ENCODE measurements at places on chromosomes 3 and 15.

DNA sequence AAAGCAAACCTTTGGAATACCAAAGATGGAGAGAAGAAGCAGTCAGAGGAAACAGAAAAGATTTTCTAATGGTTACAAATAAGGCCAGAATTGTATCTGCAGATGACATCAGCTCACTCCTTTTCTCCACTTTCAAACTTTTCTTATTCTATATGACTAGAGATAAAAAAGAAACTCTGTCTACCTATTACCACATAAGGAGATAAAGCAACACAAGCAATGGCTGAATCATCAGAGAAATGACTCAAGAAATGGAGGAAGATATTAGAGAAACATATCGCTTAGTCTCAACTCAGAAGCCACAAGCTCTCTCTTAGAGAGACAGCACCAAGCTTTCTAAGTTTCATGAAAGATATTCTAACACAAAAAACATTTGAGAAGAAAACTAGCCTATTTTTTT, 784.0 kb downstream of the ZPLD1 start:
- no peak for DNase-seq

- DNase-seq = no peak
Observed at GRCh38 chr3:177045767-177046166, 151.5 kb downstream of the TBL1XR1 start.

GRCh38 chr3:9111866-9112265, 137.6 kb downstream of the SRGAP3 start:
- DNase-seq = peak; percentile 30

- DNase-seq = no peak
Observed at GRCh38 chr15:98884894-98885293, 122.7 kb downstream of the PGPEP1L start.

- no peak for DNase-seq
Observed at GRCh38 chr15:38048001-38048455, 113.6 kb downstream of the TMCO5A start.

DNA sequence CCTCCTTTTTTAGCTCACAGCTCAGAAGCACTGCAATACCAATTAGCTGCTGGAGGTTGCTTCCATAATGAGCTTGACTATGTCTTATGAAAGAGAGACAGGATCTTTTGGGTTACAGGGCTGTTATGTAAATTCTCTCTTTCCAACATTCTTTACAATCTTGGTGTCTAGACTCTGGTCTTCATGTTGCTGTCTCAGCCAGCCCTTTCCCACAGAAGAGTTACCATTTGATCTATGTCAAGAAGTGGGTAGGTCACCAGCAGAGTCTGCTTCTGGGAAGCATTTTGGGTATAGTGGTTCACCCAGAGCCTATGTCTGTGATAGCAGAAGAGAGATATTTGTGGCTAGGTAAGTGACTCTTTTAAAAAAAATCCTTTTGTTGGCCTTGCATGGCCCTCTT, 234.5 kb downstream of the SATB1 start:
- DNase-seq = peak; percentile 20

GRCh38 chr15:100735129-100736053, 133.0 kb downstream of the ASB7 start:
- no peak for DNase-seq

- DNase-seq = no peak
Observed at GRCh38 chr15:42182328-42182886, 25.7 kb downstream of the VPS39 start.

GRCh38 chr15:87846746-87847145, 409.8 kb downstream of the NTRK3 start:
- no peak for DNase-seq

DNA sequence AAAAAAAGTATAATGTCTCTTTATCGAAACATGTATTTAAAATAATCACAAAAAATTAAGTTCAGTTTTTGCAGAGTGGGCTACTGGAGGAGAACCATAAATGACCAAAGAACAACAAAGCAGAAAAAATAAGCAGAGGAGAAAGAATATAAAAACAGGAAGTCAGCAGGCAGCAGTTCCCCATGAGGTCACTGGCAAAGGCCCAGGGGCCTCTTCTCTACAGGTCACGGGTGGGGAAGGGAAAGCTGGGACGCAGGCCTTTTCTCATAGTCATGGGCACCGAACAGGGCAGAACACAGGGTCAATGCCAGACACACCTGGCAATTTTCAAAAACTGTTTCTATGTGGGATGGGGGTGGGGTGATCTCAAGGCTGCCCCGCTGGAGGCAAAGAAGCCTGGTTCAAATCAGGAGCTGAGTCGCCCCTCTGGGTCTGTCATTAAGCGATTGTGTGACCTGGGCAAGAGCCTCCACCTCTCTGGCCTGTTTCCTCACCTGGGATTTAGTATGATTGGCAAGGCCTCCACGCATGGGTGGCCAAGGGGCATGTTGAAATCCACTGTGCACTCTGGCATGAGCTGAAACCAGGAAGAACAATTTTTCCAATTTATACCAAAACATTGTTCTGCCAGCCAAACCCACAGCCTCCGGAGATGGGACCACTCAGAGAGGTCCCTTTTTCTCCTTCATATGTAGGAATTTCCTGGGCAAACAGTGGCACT, 43.8 kb upstream of the UACA start:
- DNase-seq = no peak

- DNase-seq = peak; percentile 72
Observed at GRCh38 chr15:59176653-59177316, 29.9 kb upstream of the LDHAL6B start.

DNA sequence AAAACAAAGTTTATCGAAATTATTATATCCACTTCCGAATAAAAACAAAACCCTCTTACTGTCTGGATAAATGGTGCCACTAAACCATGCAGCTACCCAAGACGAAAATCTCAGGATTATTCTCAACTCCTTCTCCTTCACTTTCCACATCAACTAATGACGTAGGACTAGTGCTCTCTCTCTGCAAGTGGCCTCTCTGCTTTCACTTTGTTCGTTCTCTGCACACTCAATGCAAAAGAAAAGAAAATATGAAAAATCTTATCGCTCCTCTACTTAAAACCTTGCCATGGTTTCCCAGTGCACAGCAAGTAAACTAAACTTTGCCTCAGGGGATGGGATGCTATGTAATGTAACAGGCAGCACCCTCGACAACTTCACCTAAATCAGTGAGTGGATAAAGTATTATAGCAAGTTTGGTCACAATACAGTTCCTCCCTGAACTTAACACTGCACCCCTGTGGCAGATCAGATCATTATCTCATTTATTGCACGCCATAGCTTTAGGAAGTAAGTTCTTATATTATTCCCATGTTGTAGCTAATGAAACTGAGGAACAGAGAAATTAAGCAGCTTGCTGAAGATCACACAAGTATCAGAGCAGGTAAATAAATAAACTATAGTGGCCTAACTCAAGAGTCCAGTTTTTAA, 262.7 kb upstream of the GADL1 start:
- DNase-seq = no peak

- no peak for DNase-seq
Observed at GRCh38 chr15:67358812-67359211, 104.2 kb downstream of the IQCH start.

DNA sequence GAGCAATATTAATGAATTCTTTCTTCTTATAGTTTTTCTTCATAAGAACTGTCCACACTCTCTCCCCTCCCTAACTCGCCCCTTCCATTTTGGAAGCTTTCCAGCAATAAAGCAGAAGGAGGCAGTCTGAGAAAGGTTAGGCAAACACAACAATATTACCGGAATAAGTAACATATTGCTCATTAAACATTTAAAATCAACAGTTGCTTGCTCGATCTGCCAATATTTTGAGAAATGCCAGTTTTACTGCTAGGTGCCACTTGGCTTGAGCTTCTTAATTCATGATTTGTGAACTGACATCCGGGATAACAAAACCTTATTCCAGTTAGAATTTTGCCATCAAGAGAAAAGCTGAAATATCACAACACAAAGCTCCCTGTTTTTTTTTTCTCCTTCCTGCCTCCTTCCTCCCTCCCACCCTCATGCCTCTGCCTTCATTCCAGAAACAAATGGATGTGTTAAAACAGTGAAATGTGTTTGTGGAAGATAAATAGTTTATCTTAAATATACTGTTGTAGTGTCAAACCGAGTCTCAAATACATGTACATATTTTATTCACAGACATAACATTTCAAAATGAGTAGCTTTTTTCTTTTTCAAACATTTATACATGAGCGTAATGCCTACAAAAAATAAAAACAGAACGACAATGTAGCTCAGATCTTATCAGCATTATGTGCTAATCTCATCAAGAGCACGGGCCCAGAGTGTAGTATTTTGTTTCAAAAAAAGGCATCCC, 253.7 kb downstream of the GAP43 start:
- DNase-seq = no peak

DNA sequence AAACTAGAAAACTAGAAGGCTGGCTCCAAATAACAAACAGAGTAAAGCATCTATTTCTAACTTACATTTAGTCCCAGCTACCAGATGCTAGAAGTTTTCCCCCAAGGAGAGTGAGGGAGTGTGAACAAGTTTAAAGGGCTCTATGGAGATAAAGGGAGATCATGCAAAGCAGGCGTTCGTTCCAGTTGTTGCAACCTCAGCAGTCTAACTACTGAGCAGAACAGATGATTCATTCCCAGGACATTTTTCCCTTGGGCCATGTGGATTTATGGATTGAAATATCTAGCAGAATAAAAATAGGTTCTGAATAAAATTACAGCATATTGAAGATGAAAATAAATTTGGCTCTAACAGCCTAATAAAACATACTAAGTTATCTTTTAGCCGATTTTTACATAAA, 154.8 kb upstream of the TTC14 start:
- peak; percentile 41 for DNase-seq

DNA sequence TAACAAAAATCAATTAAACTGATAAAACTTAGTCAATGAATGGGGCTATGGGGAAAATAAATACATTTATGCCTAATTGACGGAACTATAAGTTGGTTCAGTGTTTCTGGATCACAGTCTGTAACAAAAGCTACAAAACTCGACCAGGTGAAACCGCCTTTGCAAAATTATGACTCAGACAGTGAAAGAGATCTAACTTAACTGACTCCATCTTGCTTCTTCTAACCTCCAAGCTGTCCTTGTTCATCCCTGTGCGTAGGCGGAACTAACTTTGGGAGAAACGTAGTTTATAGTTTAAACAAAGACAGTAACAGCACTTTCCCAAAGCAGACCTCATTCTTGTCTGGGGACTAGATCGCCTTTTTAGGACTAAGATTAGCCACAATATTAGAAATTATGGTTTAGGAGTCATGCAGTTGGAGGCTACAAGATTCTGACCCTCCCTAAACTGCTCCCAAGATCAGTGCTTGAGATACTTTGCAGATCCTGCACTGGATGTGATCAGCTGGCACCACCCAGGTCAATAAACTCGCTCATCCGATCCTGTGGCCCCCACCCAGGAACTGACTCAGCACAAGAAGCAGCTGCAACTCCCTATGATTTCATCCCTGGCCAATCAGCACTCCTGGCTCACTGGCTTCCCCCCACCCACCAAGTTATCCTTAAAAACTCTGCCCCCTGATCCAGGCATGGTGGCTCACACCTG, 7.2 kb upstream of the MFGE8 start:
- DNase-seq = peak; percentile 63

DNA sequence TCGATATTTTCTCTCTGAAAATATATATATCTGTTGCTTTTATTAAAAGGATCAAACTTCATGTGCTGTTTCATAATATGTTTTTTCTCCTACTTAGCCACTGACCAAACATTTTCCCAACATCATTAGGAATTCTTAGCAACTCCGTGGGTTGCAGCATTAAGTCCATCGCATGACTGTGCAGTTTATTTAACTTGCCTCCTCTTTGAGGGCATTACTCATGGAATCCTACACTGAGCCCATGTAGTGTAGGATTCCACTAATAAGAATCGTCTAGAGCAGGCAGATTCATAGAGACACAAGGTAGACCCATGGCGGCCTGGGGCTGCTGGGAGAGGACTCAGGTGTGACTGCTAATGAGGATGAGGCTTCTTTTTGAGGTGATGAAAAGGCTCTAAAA, 49.3 kb downstream of the CMTM6 start:
- peak; percentile 63 for DNase-seq

All from fibroblast of skin of right quadriceps (primary cell).